Ovary (tissue), 10 donors: ENCODE measurements at places on chromosomes 12 and 14.
A peak's percentile ranks its signal among the peaks of the same experiment; 100 is the strongest.

DNA sequence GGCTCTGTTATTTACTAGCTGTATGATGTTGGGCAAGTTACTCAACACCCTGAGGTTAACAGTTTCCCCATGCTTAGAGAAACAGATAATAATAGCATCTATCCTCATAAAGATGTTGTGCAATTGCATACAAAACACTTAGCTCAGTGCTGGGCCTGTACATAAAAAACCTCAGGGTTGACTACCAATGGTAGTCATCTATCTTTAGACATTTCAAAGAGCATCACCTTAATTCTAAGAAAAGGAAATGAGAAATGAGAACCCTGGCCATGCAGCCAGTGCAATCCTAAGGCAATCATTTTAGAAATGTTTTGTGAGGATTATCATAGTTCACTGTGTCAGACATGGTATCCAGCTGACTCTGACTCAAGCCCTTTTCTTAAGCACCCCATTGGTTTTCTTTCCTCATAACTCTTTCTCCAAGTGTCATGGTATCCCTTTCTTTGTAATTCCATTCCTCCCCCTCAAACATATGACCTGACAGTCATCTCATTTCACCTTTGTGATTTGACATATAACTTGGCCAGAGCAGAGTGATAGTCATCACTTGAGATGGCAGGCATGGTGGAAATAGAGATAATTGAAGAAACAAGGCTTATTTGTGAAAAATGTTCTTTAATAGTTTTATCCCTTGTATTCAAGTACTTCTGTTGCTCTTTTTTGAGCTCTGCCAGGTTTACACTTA is 29.5 kb upstream of the OSBPL8 start:
- no peak for DNase-seq

- no peak for DNase-seq
Measured at GRCh38 chr14:89750908-89751392, 203.6 kb downstream of the EFCAB11 start.

GRCh38 chr12:25745281-25745680 is 192.2 kb upstream of the LMNTD1 start:
- DNase-seq: no peak

DNA sequence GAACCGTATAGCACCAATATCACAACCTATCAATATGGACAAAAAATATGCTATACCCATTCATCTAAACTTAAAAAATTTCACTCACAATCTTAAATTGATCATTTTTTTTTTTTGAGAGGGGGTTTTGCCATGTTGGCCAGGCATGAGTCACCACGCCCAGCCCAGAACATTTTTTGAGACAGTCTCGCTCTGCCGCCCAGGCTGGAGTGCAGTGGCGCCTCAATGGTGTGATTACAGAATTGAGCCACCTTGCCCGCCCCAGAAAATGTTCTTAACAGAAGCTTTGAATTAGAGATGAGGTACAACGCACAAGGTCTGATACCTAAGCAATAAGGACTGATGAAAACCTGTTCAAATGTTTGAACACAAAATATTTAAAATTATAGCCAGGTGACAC is 15.8 kb upstream of the ATP5F1B start:
- no peak for DNase-seq

- DNase-seq: no peak
Measured at GRCh38 chr12:85504624-85505023, 224.6 kb downstream of the ALX1 start.

- no peak for DNase-seq
Measured at GRCh38 chr14:99248761-99249171, 23.2 kb downstream of the BCL11B start.

DNA sequence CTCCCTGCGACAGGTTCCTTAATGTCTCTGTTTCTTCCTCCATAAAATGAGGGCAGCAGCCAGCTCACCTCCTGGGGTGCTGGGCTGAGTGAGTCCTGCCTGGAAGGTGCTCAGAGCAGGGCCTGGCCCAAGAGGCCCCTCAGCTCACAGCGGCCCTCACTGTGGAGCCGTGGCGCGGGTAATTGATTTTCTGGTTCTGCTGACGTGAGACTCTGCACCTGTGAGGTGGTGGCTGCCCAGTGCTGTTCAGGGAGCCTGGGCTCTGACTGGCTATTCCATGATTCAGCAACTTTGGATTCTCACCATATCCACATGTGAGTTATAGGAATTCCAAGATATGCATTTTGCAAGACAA is 266.6 kb downstream of the ADGRD1 start:
- DNase-seq: no peak

DNA sequence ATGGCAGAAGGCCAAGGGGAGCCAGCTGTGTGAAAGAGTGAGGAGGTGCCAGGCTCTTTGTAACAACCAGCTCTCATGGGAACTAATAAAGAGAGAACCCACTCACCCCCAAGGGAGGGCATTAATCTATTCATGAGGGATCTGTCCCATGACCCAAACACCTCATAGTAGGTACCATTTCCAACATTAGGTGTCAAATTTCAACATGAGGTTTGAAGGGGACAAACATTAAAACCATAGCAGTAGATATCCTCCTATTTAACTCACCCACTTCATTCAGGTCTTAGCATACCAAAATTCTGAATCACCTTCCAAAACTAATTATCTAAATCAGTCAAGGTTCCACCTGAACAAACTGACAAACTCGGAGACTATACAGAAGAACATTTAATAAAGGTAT is 75.3 kb downstream of the PPFIA2 start:
- DNase-seq: no peak

DNA sequence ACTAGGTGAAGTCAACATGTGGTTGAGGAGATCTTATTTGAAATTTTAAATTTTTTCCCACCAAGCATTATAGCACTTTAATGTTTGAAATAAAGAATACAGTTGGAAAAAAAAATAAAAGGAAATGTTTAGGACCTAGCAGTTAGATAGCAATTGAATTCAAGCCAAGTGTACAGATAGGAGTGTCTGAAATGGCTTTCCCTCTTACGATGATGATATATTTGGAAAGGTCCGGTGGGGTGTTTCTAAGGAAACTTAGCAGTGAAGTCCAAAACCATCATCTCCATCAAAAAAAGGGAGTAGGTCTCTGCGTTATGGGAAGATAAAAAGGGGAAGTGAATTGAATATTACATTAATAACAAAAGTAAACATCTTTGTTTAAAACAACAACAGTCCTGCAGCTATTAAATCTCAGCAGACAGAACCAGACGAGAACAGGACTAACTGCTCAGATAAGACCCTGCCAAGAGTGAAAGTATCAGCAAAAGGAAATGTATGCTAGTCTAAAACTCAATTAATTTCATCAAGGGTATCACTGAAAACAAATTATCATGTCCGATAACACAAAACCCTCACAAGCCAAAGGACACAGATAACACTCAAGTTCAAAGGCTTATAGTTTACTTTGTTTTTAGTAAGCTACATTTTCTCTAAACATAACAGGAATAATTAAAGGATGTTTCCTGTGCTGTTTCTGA is 242.0 kb downstream of the BMP4 start:
- no peak for DNase-seq

- DNase-seq: no peak
Measured at GRCh38 chr14:75030147-75030546, 21.1 kb downstream of the MLH3 start.

GRCh38 chr14:95140060-95140858 is 17.1 kb downstream of the DICER1 start:
- DNase-seq: no peak

- no peak for DNase-seq
Measured at GRCh38 chr14:59543873-59544272, 32.7 kb downstream of the CCDC175 start.

DNA sequence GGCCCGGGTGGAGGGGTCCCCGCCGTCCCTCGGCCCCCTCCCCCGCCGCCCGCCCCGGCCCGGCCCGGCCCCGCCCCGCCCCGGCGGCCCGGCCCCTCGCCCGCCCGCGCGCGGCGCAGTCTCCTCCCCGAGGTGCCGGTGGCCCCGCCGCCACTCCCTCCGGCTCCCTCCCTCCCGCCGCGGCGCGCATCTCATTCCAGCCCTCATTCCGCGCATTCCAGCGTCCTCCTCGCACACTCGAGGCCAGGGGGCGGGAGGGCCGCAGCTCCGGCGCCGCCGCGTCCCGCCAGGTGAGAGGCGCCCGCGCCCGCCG is at the start of gene TEAD4:
TEAD4 (plus strand) TSS at position 206 of the 313 bp plus-strand sequence.
- peak; percentile 73 for DNase-seq

- no peak for DNase-seq
Measured at GRCh38 chr12:2779281-2779680, 15.5 kb upstream of the FKBP4 start.

DNA sequence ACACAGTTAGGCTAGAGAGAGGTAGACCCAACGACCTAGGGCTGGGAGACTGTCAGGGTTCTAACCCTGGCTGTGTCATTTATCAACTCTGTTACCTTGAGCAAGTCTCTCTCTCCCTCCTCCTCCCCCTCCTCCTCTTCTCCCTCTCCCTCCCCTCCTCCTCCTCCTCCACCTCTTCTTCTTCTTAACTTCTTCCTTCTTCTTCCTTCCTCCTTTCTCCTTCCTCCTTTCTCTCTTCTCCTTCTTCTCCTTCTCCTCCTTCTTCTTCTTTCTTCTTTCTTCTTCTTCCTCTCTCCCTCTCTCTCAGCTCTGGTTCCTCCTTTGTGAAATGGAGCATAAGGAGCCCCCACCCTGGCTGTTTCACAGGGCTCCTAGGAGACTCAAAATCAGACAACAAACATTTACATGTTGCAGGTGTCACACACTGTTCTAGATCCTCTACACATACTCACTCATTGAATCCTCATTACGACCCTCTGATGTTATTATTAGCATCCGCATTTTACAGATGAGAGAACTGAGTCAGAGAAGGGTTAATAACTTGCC is 2.2 kb upstream of the KCNH3 start:
- no peak for DNase-seq

DNA sequence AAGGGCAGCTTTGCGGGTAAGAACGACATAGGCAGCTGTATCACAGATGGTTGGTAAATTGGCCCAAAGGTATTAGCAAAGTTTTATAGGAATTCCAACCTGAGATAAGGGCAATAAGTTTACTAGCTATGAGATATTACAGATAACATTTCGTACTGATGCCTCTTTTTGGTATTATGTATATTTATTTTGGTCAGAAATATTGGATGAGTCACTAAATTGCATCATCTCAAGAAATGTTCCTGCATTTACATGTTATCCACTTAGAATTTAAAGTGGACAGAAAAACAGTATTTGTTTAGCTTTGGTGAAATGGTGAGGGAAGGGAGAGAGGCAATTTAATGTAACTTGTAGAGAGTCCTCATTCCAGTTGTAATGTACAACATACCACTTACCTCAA is 65.1 kb upstream of the PZP start:
- no peak for DNase-seq

- DNase-seq: no peak
Measured at GRCh38 chr12:88570103-88570502, 10.2 kb downstream of the KITLG start.

GRCh38 chr14:58780605-58781004 is 142.8 kb downstream of the DACT1 start:
- no peak for DNase-seq

- no peak for DNase-seq
Measured at GRCh38 chr12:21324551-21324950, 10.2 kb downstream of the SLCO1A2 start.

GRCh38 chr12:46891306-46891705 is 65.5 kb upstream of the SLC38A4 start:
- no peak for DNase-seq

DNA sequence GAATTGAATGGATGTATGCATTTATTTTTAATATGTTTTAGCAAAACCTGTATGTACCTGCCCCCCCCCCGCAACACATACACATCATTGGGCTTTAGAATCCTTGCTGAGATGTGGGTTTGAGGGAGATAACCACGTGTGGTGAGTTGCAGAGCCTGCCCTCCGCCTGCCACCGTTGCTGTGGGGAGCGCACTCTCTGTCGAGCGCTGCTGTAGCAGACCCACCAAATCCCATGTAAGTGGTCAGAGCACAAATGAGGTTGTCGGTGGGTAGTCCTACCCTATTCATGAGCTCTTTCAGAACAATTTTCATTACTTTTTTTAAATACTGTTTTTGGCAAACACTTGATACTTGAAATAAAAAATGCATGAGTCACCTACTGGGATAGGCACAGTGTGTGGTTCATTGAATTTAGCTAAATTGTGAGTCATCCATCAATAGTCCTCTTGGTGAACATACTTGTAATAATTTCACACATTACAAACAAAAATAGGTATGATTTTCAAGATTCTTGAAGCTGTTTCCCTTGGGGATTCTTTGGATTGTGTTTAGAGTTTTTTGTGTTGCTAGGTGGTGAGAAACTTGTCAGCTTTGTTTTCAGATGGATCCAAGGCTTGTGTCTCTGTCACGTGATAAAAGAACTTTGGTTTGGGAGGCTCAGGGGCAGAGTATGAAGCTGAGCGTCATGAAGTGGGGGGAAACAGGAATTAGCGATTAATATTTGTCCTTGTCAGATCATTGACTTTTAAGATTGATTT is 107.6 kb downstream of the PTCSC3 start:
- DNase-seq: no peak

DNA sequence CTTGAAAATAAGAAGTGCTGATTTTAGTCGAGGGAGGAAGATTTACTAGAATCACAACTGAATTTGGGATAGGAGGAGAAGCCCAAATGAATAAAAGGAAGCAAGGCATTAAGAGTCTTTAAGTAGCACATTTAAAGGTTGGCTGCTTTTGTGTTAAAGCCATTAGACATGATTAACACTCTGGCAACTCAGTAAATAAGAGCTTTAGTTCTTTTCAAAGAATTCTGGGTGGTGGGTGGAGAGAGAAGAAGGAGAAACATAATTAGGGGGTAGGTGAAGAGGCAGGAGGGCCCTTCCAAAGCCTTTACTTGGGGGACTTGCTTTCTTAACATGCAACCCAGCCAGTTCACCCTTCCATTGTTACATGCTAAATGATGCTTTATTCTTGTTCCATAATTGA is 284.6 kb upstream of the SEL1L start:
- DNase-seq: no peak

DNA sequence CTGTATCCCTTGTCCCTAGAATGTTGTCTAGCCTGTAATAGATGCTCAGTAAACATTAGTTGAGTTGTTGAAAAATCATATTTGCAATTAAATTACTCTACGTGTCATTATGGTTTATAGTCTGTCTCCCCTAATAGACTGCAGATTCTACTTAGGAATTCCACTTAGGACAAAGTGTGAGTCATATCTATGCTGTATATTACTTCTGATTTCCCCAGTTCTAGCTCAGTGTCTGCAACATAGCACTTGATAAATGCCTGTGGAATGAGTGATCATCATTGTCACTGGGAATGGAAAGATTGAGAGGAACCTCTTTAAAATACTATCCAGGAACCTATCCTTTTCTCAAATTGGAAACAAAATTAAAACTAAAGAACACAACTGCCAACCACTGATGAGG is 99.3 kb downstream of the TBX5 start:
- DNase-seq: no peak

- no peak for DNase-seq
Measured at GRCh38 chr12:31300341-31300740, 25.6 kb downstream of the SINHCAF start.

DNA sequence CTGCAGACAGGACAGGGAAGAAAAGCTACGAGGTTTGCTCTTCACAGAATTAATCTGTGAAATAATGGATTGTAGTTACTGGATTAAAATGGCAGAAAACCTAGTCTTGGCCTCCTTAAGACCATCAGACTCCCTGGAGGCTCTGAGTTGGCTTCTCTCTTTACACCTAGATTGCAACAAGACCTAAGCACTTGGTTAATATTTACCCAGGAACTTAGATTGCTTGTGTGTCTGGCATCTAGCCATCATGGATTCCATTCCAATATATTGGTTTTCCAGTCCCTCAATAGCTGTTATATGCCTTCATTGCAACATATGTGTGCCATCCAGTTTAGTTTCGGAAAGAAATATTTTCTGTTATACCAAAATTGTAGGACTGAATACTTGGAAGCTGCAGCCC is 1.9 kb upstream of the GTF2A1 start:
- DNase-seq: no peak
